ENCODE measurements at places on chromosomes 3 and 15. TPM values are rescaled to one million over a fixed set of nuclear protein-coding genes. Genes with fewer than 3 reads are reported as not detected.

- no peak for DNase-seq
Measured at GRCh38 chr15:91338766-91339165, 238.7 kb downstream of the SV2B start.

- no peak for DNase-seq
Measured at GRCh38 chr15:63849906-63850305, 16.2 kb upstream of the HERC1 start.

DNA sequence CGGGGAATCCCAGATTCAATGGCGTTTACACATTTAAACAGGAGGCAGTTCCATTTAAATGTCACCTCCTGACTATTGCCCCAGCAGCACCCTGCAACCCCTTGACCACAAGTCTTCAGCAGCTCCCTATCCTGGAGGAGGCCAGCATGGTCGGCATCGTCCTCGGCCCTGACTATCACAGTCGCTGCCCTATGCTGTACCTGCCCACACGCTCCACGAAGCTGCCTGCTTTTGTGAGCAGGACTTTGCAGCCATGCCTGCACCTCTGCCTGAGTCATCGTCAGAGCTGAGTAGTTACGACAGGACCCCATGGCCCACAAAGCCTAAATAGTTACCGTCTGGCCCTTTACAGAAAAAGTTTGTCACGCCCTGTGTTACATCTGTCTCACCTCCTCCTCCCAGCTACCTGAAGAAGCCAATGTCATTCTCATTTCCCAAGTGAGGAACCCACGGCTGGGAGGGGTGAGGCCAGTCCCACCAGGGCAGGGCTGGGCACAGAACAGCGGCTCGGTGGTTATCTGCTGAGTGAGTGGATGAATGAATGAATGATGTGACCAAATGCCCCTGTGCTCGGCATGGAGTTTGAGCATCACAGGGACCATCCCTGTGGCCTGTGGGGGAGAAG, 47.8 kb upstream of the IQSEC1 start:
- DNase-seq: no peak

Gene SHC4
- polyA plus RNA-seq: 1.8 TPM

Gene GSK3B
- polyA plus RNA-seq: 24.3 TPM

DNA sequence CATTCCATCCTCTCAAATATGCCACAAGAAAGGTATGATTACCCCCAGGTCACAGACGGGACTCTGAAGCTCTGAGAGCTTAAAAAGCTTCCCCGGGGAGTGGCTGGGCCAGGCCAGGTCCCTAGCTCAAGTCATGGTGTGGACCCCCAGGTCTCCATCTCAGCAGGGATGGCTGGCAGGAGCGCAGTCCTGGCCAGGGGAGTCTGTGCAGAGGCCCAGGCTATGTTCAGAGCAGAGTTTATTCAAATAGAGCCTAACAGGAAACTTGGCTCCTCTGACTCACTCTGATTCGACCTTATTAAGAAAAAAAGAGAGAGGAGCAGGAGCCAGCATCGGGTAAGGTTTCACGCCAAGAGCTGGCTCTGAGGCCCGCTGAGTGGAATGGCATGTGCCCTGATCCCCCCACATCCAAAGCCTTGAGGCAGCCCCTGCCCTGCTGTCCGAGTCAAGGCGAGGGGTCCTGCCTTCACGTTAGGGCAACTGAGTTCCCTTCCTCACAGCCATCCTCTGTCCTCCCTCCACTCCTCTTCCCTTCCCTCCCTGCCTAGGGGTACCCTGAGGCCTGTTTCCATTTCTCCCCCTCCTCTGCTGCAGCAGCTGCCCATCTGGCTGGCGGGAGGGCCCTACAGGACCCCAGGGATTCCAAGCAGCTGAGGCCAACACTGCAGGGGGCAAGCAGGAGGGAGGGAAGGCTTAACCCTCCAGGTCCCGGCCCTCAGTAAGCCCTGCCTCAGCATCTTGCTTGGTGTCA, 1.9 kb upstream of the LOXL1 start:
- peak; percentile 62 for DNase-seq

Gene TGFBR2
- polyA plus RNA-seq: 39.4 TPM

DNA sequence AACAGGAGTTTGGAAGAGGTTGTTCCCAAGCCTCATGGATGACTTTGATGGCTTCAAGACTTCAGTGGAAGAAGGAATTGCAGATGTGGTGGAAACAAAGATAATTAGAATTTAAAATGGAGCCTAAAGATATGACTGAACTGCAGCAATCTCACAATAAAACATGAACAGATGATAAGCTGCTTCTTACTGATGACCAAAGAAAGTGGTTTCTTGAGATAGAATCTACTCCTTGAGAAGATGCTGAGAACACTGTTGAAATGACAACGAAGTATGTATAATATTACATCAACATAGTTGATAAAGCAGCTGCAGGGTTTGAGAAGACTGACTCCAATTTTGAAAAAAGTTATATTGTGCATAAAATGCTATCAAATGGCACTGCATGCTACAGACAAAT, 21.2 kb downstream of the MYO9A start:
- DNase-seq: no peak

DNA sequence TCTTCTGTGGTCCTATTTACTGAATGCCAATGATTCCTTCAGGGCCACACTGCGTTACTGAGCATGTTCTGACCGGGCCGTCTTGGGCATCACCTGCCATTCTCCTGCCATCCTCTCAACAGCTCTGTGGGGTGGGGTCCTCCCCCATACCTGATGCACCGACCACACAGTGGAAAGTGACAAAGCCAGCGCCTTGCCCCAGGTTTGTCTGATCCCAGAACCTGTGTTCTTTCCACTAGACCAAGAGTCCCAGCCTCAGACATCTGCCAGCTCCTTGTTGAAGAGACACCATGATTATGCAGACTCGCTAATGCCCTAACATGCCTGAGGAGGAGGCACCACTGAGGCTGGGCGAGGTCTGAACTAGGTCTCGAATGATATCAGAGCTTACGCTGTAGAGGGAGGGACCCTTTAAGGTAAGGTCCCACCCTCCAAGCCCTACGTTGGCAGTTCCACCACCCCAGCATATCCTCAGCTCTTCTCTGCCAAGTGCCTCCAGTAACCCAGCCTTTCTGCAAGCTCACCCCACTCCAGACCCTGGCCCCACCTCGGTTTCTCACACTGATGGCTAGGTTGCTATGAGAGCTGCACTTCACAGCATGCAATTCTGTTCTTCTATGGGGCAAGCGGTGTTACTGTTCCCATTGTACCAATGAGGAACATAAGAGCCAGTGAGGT, 29.8 kb upstream of the PLXNA1 start:
- DNase-seq: no peak

GRCh38 chr3:15102256-15102655, 3.3 kb upstream of the RBSN start:
- DNase-seq: no peak

- no peak for DNase-seq
Measured at GRCh38 chr3:27927882-27928281, 205.8 kb upstream of the EOMES start.

Gene TGM5
- not detected for polyA plus RNA-seq

GRCh38 chr3:44927371-44927770, 48.6 kb downstream of the ZDHHC3 start:
- no peak for DNase-seq

Gene ONECUT1
- polyA plus RNA-seq: not detected

Gene SYNPR
- polyA plus RNA-seq: not detected

- DNase-seq: no peak
Measured at GRCh38 chr3:129793319-129793718, 100.2 kb downstream of the TMCC1 start.

- no peak for DNase-seq
Measured at GRCh38 chr3:56917361-56918110, 115.8 kb upstream of the ARHGEF3 start.

- DNase-seq: no peak
Measured at GRCh38 chr15:67397139-67397538, 123.8 kb upstream of the C15orf61 start.

Gene NR2E3
- polyA plus RNA-seq: 0.04 TPM

DNA sequence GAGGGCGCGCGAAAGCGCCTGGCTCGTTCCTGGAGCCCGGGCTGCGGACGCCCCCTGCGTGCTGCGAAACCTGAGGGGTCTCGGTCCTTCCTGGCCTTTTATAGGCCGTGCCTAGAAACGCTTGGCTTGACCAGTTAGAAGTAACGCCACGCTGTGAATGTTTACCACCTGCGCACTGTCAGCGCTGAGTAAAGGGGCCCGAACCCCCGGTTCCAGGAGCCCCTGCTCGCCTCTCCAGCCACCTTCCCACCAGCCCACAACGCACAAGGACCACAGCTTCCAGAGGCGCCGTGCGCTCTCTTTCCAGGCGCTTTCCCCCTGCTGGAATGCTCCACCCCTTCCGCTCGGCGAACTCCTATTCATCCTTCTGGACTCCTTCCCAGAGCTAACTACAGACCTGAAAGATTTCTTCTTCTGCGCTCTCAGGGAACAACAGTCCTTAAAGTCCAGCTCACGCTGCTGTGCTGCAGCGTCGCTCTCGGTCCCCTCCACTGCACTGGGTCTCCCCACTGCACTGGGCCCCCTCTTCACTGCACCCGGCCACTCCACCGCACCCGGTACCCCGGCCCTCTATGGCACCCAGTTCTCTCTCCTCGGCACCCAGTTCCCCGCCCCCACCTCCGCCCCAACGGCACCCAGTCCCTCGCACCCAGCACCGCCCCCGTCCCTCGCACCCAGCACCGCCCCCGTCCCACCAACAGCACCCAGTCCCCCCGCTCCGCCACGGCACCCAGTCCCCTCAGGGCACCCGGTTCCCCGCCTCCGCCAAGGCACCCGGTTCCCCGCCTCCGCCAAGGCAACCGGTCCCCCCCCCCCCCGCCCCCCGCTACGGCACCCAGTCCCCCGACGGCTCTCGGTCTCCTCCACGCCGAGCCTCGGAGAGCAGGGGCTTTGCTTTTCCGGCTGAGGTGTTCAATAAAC, 69.8 kb downstream of the SQOR start:
- DNase-seq: peak; percentile 20

Gene SENP7
- polyA plus RNA-seq: 16.9 TPM

GRCh38 chr15:49110158-49110944, 45.0 kb downstream of the COPS2 start:
- no peak for DNase-seq

DNA sequence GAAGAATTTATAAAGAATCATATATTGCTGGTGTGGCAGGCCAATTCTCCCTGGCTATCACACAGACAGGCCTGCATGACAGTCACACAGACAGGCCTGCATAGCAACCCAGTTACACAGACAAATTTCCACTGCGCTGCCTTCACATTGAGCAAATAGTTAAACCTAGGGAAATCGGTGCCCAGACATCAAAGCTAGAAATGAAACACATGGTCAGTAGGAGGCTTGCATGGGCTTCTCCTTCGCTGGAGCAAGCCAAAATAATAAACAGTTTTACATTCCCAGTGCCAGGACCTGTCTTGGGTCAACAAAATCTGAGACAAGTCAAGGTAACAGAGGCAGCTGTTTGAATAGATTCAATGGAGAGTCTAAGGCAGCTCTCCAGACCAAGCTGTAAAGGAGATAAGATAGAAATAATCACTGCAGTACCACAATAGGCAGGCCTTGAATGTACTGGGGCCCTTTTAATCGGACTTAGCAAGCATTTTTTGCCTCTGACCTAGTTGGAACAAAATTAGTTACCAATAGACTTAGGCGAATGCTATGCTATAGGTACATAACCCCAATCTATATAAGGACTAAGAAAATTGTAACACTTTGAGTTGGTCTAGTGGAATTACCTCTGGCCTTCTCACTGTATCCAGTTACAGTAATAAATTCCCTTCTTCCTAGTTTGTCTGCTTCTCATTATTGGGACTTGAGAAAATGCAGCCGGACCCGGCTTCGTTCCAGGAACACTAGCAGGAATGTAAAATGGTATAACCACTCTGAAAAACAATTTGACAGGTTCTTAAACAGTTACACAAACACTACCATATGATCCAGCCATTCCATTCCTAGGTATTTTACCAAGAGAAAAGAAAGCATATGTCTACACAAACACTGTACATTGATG, 274.7 kb upstream of the UBE2E2 start:
- peak; percentile 63 for DNase-seq

- no peak for DNase-seq
Measured at GRCh38 chr15:100781061-100781960, 98.3 kb upstream of the ALDH1A3 start.

DNA sequence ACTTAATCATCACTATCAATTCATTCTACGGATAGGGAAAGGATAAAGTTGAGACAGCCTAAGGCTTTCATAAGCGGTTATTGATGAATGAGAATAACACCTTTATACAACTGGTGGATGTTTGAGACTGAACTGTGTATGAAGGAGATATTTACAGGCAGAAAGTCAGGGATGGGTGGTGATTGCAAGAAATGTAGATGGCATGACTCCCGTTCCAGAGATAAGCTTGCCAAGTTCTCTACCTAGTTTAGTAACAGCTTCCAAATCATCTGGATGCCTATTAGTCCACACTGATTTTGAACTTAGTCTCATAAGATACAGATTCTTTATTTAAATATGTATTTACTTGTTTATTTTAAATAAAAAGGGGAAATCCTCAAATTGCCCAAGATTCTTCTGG, 358.8 kb downstream of the GAP43 start:
- DNase-seq: no peak

DNA sequence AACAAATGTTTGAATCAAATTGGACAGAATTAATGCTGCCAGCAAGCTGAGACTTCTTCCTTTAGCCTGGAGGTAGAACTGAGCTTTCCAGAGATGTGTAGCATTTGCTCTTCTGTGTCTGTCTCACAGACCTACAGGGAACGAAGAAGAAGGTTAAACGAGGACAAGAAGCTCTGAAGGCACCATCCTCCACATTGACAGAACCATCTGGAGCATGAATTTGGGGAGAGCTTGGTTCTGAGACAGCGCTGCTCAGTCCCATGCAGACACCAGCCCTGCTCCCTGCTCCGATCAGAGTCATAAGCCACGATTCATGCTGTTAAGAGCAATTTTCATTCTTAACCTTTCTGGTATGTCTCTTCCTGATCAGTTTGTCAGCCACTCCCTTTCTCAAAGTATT, 7.7 kb upstream of the KY start:
- no peak for DNase-seq
